ENCODE measurements at places on chromosomes 6 and 20. TPM values are rescaled to one million over a fixed set of nuclear protein-coding genes. Genes with fewer than 3 reads are reported as not detected.
A peak's percentile ranks its signal among the peaks of the same experiment; 100 is the strongest.

GRCh38 chr6:167757249-167757648 is 69.5 kb upstream of the AFDN start:
- no peaks in the 10 kb centered on the region for H3K36me3 ChIP-seq
- peak overlapping the region; percentile 41 for H3K27ac ChIP-seq
- peaks cover 5% of the 10 kb centered on the region for H3K27me3 ChIP-seq
- peaks cover 25% of the 10 kb centered on the region for H3K4me1 ChIP-seq
- no peak overlapping the region for H3K4me3 ChIP-seq

GRCh38 chr6:46289898-46290297 is 119.1 kb upstream of the ENPP5 start:
- H3K4me3 ChIP-seq: no peak overlapping the region
- peaks cover 2% of the 10 kb centered on the region for H3K27me3 ChIP-seq
- no peak overlapping the region for H3K27ac ChIP-seq
- H3K36me3 ChIP-seq: no peaks in the 10 kb centered on the region
- no peak for DNase-seq

DNA sequence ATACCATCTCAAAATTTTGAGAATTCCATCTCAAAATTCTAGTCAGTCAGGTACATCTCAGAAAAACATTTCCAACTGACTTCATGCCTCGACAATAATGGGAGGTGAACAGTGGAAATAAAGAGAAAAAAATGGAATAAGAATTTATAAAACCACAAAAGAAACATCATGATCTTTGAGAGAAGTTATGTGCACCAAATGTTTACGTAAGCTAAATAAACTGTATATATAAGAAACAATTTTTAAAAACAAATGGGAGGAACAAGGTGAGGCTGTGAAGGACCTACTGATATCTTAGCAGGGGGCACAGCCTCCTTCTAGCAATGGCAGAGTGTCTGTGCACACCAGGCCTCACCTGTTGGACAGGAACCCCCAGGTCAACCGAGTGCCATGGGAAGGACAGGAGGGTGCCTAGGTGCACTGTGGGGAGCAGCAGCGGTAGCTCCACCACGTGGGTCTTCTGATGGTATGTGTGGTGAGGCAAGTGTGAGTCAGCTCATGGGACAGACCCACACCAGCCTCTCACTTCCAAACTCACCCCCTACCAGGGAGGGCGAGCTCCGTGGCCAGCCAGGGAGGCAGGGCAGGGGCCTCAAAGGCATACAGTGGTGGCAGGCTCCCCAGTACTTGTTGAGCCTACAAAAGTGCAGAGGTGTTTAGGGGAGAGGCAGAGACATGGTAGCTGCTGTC is 23.2 kb downstream of the DIDO1 start:
- H3K36me3 ChIP-seq: peaks cover 8% of the 10 kb centered on the region
- H3K27me3 ChIP-seq: peaks cover 3% of the 10 kb centered on the region
- peaks cover 37% of the 10 kb centered on the region for H3K4me1 ChIP-seq
- no peak for DNase-seq

DNA sequence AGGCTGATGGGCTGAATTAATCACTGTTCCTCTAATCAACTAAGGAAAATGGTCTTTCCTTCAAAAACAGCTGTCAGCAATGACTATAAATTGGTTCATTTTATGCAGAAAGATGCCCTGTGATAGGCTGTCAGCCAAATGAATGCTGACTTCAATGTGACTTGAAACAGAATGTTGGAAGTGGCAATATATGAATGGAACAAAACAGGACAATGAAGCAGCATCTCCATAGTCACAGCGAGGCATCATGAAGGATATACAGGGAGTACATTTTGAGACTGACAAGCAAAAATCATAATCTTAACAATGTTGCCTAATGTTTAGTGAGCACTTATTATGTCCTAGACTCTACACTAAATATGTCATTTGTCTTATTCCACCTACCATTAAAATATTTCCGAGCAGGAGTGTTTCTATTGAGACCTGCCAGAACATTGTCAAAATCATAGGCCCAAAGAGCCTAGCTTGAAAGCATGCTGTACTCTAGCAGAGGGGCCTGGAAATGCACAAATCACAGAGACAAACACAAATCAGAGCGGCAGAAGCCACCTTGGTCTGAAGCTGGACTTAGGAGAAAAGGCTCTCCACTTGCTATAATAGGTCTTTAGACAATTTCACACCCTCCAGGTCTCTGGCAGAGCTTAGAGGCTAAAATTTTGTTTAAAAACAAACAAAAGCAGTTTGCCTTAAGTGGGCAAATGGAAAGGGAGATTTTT is 63.3 kb downstream of the FAM50B start:
- no peak for DNase-seq
- H3K4me3 ChIP-seq: no peak overlapping the region
- H3K36me3 ChIP-seq: no peaks in the 10 kb centered on the region
- no peaks in the 10 kb centered on the region for H3K4me1 ChIP-seq

Gene OOEP
- total RNA-seq: not detected

Gene KCNK5
- 0.71 TPM for total RNA-seq

Gene MUC22
- total RNA-seq: not detected

Gene EMILIN3
- not detected for total RNA-seq

DNA sequence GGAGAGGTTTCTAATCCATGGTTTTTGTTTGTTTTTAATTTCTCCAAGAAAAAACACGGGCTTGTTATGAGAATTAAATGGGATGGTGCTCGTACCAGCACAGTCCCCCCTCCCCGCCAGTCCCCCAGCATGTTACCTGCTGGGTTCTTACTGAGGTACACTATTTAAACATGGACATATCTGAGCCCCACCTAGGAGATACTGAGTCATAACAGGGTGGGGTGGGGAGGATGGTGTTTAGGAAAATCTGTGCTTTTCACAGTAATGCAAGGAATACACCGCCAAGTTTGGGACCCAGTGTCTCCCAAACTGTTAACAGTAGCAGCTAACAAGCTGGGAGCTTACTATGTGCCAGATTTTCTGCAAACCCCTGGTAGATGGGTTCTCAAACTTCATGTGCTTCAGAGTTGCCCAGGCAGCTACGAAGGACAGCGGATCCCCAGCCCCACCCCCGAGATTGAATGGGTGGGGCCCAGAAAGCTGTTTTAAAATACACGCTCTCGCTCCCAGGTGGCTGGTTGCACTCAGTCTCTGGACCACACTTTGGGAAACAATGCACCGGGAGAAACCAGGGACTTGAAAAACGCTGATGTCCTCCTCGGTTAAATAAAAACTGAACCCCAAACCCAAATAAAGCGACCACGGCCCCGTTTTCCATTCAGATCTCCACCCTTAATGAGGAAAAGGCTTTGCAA is 995 bp downstream of the ZFP64 start:
- no peaks in the 10 kb centered on the region for H3K36me3 ChIP-seq
- DNase-seq: peak; percentile 26
- peak overlapping the region; percentile 87 for H3K27ac ChIP-seq

Gene PCK1
- total RNA-seq: not detected

Gene TBC1D7
- 39.9 TPM for total RNA-seq

Gene ZBTB46
- 94.4 TPM for total RNA-seq

DNA sequence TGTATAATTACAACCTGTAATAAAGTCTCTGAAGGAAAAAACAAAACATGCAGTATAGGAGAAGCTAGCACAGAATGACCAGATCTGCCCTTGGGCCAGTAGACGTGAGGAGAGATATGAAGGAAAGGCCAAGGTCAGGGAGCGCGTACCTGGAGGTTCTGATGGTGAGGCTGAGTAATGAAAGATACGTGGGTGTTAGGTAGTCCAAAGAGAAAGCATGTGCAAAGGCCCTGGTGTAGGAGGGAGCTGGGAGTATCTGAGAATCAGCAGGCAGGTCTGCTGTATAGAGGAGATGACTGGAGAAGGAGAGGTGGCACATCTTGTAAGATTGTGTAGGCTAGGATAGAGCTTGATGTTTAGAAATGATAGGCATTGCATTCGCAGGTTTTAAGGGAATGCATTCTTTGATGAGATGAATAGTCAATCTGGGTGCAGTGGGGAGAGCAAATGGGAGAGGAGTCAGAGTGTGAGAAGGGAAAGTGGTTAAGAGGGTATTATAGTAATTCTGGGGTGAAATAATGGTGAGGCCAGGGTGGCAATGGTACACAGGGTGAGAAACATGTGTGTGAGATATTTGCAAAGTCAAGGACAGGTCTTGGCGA is 15.9 kb upstream of the TFB1M start:
- DNase-seq: no peak
- no peak overlapping the region for H3K4me3 ChIP-seq
- no peak overlapping the region for H3K27ac ChIP-seq
- peaks cover 8% of the 10 kb centered on the region for H3K4me1 ChIP-seq
